Esophagus muscularis mucosa (tissue), 4 donors: ENCODE measurements at places on chromosomes 7 and 10. TPM values are rescaled to one million over a fixed set of nuclear protein-coding genes. Genes with fewer than 3 reads are reported as not detected.
A peak's percentile ranks its signal among the peaks of the same experiment; 100 is the strongest.

GRCh38 chr7:74275401-74275881, 13.8 kb upstream of the CLIP2 start:
- DNase-seq, result no peak
- no peak overlapping the region for H3K4me3 ChIP-seq
- H3K36me3 ChIP-seq, result no peaks in the 10 kb centered on the region

DNA sequence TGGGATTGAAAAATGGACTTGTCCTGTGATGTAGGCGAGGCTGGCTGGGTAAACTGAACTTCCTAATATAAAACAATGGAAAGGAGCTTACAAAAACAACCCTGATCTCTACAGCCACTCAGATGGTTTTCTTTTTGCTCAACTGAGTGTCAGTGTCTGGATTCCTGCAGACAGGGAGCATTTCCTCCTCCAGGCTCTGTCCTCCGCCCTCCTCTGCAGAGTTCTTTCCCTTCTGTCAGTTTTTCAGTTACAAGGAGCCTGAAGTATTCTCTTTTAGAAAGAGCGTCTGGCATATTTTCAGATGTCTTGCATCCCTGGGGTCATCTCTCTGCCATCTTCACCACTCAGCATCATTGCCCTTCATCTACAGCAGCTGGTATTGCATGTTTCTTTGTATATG, 50.0 kb upstream of the PITRM1 start:
- peaks cover 22% of the 10 kb centered on the region for H3K4me1 ChIP-seq
- no peaks in the 10 kb centered on the region for H3K27me3 ChIP-seq
- DNase-seq, result no peak
- no peak overlapping the region for H3K4me3 ChIP-seq
- H3K27ac ChIP-seq, result peak overlapping the region; percentile 49

Gene CAMK1D
- total RNA-seq, result 15.4 TPM

GRCh38 chr7:154861589-154861988, 141.3 kb downstream of the PAXIP1 start:
- no peak for DNase-seq
- peaks cover 6% of the 10 kb centered on the region for H3K36me3 ChIP-seq
- no peak overlapping the region for H3K4me3 ChIP-seq
- no peaks in the 10 kb centered on the region for H3K27me3 ChIP-seq
- H3K4me1 ChIP-seq, result no peaks in the 10 kb centered on the region
